ENCODE measurements at places on chromosomes 6 and 20.

DNA sequence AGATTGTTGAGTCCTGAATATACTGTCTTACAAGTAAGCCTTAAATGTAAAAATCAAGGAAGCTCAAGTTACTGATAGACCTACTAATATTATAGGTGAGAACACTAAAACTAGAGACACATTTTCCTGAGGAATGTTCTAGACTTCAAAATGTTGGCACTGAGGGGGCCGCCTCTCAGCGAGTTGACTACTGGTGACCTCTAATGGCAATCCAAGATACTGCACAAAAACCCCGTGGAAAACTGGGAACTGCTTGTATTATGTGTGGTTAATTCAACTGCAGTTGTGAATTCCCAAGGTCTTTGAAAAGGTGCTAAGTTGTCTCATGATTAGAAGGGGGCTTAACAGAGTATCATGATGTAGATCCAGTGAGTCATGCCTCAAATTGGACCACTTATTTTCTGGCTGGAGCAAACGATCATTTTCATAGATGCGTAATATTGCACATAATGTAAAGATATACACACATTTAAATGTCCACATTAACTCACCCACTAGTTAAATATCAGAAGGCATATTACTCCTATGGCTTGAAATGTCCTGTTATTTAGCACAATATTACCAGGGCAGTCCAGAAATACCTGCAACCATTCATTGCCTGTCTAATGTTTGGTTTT is 336.2 kb downstream of the FOXA2 start:
- no peak for DNase-seq

DNA sequence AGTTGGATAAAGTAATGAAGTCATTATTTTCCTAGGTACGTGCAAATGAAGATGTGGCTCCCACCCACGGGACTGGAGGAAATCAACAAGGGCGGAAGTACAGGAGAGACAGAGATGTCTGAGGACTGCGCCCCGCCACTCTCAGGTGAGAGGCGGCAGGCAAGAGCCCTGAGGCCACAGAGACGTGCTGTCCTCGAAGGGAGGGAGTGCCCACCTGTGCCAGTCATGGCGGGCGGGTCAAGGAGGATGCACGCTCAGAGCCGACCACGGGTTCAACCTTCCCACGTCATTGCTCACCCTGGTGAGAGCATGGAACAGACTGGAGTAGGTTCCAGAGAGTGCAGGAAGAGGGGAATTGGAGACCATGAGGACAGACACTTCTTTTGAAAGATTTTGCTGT is 12.7 kb downstream of the CST8 start:
- DNase-seq, result no peak

GRCh38 chr6:35360349-35361138 is 18.2 kb downstream of the PPARD start:
- DNase-seq, result no peak

- peak; percentile 88 for DNase-seq
Measured at GRCh38 chr6:30722280-30723112, 2.3 kb downstream of the TUBB start.

GRCh38 chr6:30903236-30903635 is 4.8 kb upstream of the GTF2H4 start:
- no peak for DNase-seq

DNA sequence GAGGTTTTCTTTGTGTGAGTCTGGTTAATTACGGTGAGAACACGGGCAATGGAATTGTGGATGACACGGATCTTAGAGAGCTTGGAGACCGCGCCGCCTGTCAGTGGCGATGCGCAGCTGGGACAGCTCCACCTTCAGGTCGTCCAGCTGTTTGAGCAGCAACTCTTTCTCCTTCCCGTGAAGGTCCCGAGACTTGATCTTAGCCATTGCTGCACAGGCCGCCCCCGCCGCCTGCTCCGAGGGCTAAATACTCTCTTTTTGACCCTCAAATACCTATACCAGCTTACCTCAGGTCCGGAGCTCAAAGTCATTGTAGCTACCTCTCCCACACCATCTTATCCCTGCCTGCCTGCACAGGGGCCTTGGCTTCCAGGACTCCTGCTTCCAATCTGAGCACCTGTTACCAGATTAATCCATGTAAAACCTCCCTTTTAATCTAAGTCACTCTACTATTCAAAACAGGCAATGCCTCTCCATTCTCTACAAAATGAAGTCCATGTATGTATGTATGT is 100.2 kb downstream of the PREP start:
- no peak for DNase-seq

- DNase-seq, result no peak
Measured at GRCh38 chr6:157093536-157093935, 229.8 kb downstream of the TMEM242 start.

- DNase-seq, result no peak
Measured at GRCh38 chr6:119523556-119523955, 174.0 kb upstream of the MAN1A1 start.

GRCh38 chr6:36643977-36644376 is 34.5 kb upstream of the CDKN1A start:
- DNase-seq, result no peak

GRCh38 chr6:593907-594212 is 63.0 kb downstream of the HUS1B start:
- DNase-seq, result no peak

DNA sequence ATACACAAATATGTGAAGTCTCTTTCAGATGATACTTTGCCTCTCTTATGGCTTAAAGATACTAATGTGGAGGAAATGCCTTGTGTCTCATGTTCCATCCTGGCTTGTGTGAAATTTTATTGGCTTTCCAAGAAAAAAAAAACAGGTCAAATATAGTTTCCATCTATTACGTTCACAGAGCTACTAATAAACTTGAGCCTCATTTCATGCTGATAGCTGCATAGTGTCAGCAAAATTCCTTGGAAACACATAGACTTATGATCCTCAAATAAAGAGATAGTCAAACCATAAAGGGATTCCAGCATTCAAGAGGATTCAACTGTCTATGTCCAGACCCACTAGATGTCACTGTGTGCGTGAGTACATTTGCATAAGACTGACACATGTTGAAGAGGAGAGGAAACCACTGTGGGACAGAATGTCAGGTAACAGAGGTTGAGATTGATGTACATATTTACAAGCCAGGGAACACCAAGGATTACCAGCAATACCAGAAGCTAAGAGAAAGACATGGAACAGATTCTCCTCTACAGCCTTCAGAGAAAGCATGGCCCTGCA is 266.6 kb downstream of the COL12A1 start:
- no peak for DNase-seq

DNA sequence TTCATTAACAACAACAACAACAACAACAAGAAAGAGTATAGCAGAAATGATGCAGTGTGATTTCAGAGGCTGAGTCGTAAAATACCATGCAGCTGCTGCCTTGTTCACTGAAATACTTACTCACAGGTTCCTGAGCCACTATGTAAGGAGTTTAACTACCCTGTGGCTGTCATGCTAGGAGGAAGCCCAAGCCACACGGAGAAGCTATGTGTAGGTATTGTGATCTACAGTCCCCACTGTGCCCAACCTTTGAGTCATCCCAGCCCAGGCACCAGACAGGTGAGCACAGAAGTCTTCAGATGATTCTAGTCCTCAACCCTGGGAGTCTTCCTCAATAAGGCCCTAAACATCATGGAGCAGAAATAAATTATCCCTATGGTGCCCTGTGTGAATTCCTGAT is 14.6 kb upstream of the RALY start:
- DNase-seq, result no peak

- no peak for DNase-seq
Measured at GRCh38 chr6:102026649-102027048, 633.1 kb downstream of the GRIK2 start.

- no peak for DNase-seq
Measured at GRCh38 chr6:159577564-159577963, 115.5 kb downstream of the SOD2 start.

- no peak for DNase-seq
Measured at GRCh38 chr6:113625850-113626249, 231.3 kb upstream of the MARCKS start.

- DNase-seq, result no peak
Measured at GRCh38 chr6:26205161-26205624, 118.0 kb downstream of the HFE start.

GRCh38 chr6:40472353-40472752 is 114.8 kb downstream of the LRFN2 start:
- no peak for DNase-seq

- no peak for DNase-seq
Measured at GRCh38 chr6:69820438-69820837, 23.6 kb upstream of the LMBRD1 start.

DNA sequence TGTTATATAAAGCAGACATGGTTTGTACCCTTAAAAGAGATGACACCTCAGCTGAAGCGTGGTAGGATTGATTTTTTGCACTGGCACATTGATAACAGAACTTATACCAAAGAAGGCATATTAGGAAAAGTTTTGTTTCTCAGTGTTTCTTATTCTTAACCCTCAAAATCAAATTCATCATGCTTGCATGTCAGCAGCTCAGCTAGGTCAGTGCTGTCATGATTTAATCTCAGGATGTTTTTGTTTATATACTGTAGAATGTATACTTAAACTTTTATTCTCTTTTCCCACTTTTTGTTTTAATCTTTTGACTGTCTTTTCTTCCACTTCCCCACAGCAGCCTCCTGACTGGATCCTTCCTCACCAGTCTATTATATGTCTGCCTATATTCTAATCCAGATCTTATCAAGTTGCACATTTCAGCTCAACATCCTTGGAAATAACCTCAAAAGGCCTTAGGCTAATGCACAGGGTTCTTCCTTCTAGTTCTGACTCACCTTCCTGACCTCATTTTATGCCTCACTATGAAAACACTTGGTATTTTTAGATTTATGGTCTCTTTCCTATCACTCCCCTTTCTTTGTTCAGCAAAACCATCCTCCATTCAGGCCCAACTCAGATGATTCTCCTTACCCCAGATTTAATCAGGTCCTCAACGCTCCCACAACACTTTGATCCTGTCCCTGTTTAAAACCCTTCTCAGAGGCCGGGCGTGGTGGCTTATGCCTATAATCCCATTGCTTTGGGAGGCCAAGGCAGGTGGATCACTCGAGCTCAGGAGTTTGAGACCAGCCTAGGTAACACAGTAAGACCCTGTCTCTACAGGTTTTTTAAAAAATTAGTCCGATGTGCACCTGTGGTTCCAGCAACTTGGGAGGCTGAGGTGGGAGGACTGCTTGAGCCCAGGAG is 7.2 kb downstream of the HEBP2 start:
- no peak for DNase-seq

DNA sequence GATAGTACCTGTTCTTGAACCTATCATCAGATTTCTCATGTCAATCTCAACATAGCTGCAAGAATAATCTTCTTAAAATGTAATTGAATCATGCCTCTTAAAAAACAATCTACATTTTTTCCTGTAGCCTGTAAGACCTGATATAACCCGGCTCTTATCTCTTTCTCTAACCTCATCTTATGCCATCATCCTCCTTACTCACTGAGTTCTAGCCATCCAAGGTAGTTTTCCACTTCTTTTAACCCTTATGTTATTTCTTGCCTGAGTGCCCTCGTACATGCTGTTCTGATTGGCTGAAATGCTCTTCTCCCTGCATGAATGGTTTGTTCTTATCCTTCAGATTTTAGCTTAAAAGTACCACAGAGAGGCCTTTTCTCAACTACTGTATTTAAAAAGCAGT is 16.4 kb downstream of the SLC17A5 start:
- no peak for DNase-seq

GRCh38 chr20:52031563-52032303 is 159.8 kb downstream of the ZFP64 start:
- DNase-seq, result no peak

- no peak for DNase-seq
Measured at GRCh38 chr6:28489366-28490204, 26.0 kb downstream of the GPX6 start.

All from coronary artery (tissue), 2 donors.